ENCODE measurements at places on chromosomes 6 and 20. TPM values are rescaled to one million over a fixed set of nuclear protein-coding genes. Genes with fewer than 3 reads are reported as not detected.

- peak; percentile 94 for DNase-seq
Observed at GRCh38 chr6:26537846-26538571, at the start of gene HMGN4. HMGN4 (plus strand) TSS chr6:26538366; CDS start chr6:26545207, 6,841 bp downstream.

GRCh38 chr6:6840831-6841291 is 252.3 kb downstream of the LY86 start:
- no peak for DNase-seq

GRCh38 chr6:39362487-39362865 is 40.0 kb upstream of the KCNK16 start:
- peak; percentile 50 for DNase-seq

PM20D2 gene
- 15.9 TPM for total RNA-seq

GRCh38 chr6:108737594-108738546 is 110.4 kb upstream of the ARMC2 start:
- DNase-seq: peak; percentile 96

GRCh38 chr6:145260484-145261175 is 474.7 kb downstream of the EPM2A start:
- DNase-seq: no peak

- no peak for DNase-seq
Observed at GRCh38 chr6:84998223-84998622, 233.8 kb upstream of the TBX18 start.

DNA sequence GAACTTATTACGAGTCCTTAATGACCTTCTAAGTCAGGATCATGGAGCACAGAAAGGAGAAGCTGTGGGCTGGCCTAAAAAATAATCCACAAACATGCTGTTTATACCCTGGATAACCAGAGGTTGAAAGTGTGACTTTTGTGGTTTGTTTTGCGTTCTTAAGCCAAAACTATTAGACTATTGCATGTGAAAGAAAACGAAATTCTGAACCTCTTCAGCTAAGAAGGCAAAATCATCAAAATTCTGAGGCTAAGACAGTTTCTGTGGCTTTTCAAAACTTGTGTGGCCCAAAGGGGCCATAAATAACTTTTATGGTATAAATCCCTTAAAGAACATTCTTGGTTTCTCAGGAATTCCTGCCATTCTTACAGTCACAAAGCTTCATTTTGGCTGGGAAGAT is 251.0 kb downstream of the UST start:
- DNase-seq: no peak

Data from Daoy (cell line).